SIG-M5 (cell line): ENCODE measurements at places on chromosomes 7 and 10.

GRCh38 chr10:89352802-89353201 lies 25.0 kb downstream of the IFIT3 start:
- no peak for DNase-seq

- DNase-seq: no peak
Observed at GRCh38 chr7:66869660-66870450, 51.2 kb upstream of the TMEM248 start.

- no peak for DNase-seq
Observed at GRCh38 chr7:71511361-71511807, 379.4 kb downstream of the GALNT17 start.

GRCh38 chr10:34236931-34237330 lies 578.2 kb downstream of the PARD3 start:
- DNase-seq: no peak

GRCh38 chr10:70714245-70714644 lies 41.9 kb downstream of the ADAMTS14 start:
- no peak for DNase-seq

GRCh38 chr10:3986493-3987142 lies 201.6 kb upstream of the KLF6 start:
- DNase-seq: no peak

DNA sequence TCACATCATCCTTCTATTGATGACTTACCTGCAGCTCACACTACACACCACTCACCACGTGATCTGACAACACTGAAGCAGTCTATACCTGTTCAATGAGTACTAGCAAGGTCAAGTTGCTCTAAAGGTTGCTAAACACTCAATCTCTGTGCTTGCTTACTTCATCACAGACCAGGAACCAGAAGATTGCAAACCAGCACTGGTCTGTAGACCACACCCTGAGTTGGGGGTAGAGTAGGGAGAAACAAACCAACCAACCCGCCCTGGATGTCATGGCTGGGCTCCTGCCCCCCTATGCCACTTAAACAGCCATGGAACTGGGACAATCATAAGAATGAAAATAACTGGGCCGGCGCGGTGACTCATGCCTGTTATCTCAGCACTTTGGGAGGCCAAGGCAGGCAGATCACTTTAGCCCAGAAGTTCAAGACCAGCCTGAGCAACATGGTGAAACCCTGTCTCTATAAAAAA lies 19.6 kb downstream of the DLG5 start:
- DNase-seq: no peak

GRCh38 chr10:9305018-9305655 lies 1250.6 kb downstream of the GATA3 start:
- no peak for DNase-seq

- DNase-seq: no peak
Observed at GRCh38 chr10:51862149-51862548, 162.8 kb upstream of the CSTF2T start.

DNA sequence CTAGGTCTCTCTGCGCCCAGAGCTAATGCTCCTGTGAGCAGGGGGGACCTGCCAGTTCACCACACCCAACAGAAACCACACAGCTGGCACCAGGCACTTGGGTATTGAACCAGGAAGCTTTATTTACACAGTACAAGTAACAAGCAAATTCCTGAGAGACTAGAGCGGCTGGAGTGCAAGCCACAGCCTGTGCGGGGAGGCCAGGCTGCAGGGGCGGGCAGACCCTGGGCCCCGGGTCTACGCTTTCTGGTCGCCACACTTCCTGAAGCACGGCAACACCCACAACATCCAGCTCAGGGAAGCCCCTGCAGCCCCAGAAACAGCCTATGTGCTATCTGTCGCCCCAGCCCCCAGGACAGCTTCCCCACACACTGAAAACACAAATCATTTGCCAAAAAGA lies 125.0 kb downstream of the FAM53B start:
- no peak for DNase-seq
